ENCODE measurements at places on chromosomes 3 and 15.

- DNase-seq = no peak
Measured at GRCh38 chr3:126895178-126896066, 87.5 kb upstream of the PLXNA1 start.

GRCh38 chr15:55969582-55969981 lies 23.8 kb downstream of the NEDD4 start:
- DNase-seq = no peak

GRCh38 chr3:14822134-14822533 lies 3.4 kb downstream of the FGD5 start:
- no peak for DNase-seq

- DNase-seq = no peak
Measured at GRCh38 chr15:63109498-63109897, 12.2 kb upstream of the LACTB start.

DNA sequence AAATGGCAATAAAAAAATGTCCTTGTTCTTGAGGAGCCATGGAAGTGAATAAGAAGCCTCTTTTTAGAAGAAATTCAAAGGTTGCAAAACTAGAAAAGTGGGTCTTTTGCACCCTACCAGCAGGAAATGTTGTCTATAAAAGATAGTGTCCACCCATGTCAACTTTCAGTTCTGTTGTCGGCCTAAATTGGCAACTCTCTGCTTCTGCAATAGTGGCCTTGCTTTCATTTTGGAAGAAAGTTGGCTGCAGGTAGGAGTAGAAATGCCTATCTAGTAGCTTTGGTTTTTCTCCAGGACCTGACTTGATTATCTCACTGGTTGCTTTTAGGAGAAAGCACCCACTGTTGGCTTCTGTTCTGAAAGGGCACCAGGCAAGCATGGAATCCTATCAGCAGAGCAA lies 85.4 kb downstream of the TMEM108 start:
- DNase-seq = no peak

DNA sequence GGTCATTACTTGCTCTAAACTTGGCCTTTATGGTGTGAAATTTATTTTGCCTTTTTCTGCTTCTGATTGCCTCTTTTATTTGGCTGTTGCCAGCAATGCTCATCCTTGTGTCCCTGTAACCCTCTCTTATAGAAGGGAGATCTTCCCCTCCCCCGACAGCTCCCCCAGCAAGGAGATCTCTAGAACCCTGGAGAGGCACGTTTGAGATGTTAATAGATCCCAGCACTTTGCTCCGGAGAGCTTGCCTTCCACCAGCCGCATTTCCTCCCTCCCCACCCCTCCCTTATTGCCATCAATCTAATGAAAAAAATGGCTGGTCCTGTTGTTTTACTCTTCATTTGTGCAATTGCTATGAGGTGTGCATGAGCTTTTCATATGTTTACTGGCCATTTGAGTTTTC lies 18.2 kb downstream of the TRIM71 start:
- no peak for DNase-seq

GRCh38 chr3:143277531-143277930 lies 158.0 kb downstream of the CHST2 start:
- DNase-seq = no peak

- DNase-seq = no peak
Measured at GRCh38 chr3:146966124-146966523, 361.0 kb upstream of the PLSCR5 start.

Data from GM12892 (cell line).